A549 (cell line): ENCODE measurements at places on chromosomes 3 and 15. TPM values are rescaled to one million over a fixed set of nuclear protein-coding genes. Genes with fewer than 3 reads are reported as not detected.

DNA sequence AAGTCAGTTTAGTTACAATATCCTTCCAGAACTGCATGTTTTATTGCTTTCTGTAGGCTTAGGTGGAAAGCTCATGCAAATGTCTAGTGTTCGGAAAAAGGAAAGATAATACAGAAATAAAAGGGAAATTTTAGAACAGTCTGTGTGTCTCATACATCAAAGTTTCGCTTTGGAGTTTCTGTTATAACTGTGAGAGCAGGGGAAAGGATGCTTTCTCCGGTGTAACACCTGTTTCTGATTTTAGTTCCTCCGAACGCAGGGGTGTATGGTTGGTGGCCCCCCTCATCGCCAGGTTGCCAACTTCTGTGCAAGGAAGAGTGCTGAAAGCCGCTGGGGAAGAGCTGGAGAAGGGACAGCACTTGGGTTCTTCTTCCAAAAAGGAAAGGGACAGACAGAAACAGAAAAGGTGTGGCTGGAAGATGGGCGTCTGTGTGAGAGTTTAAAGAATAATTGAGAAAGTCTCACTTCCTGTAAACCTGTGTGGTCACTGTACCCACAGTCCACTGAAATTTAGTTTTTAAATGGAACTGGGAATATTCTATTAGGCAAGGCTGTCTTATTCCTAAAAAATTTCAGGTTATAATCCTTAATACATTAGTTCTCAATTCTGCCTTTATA is 6.7 kb downstream of the P2RY12 start:
- no peak for DNase-seq

- peak; percentile 12 for DNase-seq
Observed at GRCh38 chr3:44510000-44510368, 32.5 kb upstream of the ZNF445 start.

DNA sequence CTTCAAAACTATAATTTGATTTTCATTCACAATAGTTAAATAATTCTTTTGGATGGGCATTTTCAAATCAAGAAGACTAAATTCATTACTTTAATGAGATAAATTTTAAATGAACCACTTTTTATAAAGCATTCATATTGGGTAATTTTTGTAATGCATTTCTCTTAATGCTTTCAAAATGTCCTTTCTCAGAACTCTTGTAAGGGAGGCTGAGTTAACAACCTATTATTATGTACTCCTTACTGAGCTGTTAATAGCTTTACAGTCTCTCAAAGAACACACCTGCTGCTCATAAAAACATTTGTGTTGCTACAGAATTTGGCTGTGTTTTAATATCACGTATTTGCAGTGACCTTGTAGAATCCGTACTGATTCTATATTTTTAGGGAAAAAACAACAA is 334.0 kb upstream of the ARL6 start:
- DNase-seq, result no peak

GRCh38 chr3:108125550-108126071 is 34.8 kb upstream of the CD47 start:
- DNase-seq, result no peak

GRCh38 chr15:66240240-66240794 is 13.2 kb downstream of the MEGF11 start:
- DNase-seq, result no peak

GRCh38 chr3:5021116-5022092 is 42.2 kb downstream of the BHLHE40 start:
- DNase-seq, result peak; percentile 76

- no peak for DNase-seq
Observed at GRCh38 chr15:58087871-58088270, 22.4 kb upstream of the ALDH1A2 start.

GRCh38 chr3:95923496-95924210 is 890.7 kb upstream of the EPHA6 start:
- peak; percentile 32 for DNase-seq

Gene IMPG2
- polyA plus RNA-seq, result 0.03 TPM in 3 replicates

Gene DGKG
- 13.3 to 17.1 TPM (median 15.3 TPM) in 3 replicates for polyA plus RNA-seq

Gene ZKSCAN7
- polyA plus RNA-seq, result not detected in 3 replicates

Gene DPPA2
- polyA plus RNA-seq, result not detected in 3 replicates

Gene WDR93
- 0.10 to 0.16 TPM (median 0.12 TPM) in 3 replicates for polyA plus RNA-seq
